ENCODE measurements at places on chromosomes 2 and 18.

DNA sequence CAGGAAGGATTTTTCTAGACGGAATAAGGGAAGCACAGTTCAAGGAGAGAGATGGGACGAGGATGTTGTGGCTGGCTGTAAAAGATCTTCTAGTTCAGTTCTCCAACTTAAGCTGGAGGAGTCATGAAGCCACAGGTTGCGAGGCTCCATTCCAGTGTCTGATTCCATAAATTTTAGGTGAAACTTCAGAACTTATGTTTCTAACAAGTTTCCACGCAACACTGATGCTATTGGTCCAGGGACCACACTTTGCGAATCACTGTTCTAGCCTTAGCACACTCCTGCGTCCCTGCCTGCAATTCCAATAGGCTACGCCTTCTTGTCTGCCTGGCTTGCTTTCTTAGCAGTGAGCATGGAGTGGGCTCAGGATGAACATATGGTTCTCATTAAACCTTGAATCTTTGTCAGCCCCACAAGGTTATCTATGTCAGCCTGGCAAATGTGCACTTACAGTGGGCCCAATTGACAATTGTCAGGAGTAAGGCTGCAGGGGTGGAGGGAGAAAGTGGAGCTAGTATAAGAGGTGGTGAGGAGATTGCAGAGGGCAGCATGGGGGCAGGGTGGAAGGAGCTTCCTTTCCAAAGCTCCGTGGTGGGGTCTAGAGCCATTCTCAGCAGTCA, 438.1 kb upstream of the ST6GAL2 start:
- DNase-seq: no peak

- DNase-seq: peak; percentile 51
These were observed 2.2 kb upstream of the MAPRE2 start for GRCh38 chr18:35038881-35039491.

GRCh38 chr2:34734042-34734441, 1134.9 kb upstream of the FAM98A start:
- DNase-seq: no peak

DNA sequence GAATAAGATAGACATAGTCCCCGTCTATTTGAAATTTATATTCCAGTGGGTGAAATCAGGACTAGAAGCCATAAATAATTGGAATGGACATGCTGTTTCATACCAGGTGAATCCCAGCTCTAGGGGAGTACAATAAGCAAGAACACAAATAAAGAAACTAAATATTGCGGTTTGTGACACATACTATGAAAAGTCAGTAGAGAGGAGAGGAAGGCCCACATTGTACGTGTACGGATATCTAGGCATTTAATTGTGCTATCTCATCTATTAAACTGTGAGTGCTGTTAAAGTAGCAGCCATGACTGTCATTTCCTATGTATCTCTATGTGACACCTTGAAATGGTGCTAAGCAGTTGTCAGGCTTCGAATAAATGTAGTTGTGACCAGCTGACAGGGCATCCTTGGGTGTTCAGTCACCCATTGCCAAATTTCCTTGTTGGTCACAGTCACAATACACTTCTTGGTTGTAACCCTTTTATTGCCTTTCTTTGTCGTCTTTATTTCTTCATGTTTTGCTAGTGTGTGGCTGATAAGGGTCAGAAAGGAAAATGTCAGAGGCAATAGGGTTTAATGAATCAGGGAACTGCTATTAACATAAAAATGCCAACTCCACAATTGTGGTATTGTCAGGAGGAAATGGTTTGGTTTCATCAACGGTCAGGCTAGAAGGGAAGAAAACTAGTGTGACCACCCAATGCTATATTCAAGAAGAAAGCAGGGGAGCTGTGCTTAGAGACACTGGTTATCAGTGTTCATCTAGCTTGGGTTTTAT, 31.5 kb downstream of the CPO start:
- DNase-seq: no peak

- DNase-seq: no peak
These were observed 8.9 kb upstream of the TMSB10 start for GRCh38 chr2:84896567-84896966.

DNA sequence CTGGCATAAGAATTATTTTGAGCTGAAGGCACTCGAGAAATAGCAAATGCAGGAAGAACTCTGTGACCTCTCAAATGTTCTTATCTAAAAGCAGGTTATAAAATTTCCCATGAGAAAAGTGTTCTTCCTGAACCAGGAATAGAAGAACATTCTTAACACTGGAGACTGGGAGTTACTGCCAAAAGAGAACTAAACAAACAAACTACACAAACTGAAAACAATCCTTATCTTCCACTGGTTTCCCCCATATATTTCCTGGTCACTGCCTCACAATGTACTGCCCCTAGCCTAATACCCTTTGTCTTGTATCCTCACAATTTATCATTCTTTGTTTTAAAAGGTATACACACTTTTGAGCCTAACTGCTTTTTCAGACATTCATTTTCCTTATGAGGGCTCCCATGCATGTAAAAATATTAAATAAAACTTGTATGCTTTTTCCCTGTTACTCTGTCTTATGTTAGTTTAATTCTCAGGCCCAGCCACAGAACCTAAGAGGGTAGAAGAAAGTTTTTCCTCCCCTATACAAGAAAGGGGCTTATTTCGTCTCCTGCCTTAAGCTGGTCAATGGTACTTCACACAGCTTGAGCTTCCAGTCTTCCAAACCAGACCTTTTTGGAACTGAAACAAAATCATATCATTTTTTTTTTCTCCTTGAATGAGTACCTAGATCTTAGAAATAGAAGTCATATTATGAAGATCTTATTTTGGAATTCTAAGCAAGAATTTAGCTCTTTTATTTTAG, 110.6 kb downstream of the MSTN start:
- DNase-seq: no peak

DNA sequence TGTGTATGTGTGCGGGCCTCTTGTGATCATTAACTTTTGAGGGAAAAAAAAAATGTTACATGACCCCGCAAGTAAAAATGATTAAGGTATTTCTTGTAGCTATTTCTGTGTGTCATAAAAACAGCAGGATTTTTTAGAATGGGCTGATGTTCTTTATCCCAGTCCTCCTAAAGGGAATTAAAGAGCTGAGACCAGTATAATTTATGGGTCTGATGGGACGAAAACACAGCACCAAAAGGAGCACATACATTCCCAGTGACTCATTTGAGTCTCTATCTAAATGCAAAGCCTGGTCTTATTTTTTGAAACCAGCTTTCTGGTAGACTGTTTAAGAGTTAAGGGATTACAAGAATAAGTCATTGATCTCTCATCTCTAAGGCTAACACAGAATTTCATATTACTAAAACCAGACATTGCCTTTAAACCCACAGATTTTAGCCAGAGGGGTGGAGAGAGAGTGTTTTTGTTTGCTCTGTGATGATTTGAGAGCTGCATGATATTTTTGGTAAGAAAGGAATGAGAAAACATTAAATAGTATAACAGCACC, 342.3 kb upstream of the EPHA4 start:
- peak; percentile 15 for DNase-seq

DNA sequence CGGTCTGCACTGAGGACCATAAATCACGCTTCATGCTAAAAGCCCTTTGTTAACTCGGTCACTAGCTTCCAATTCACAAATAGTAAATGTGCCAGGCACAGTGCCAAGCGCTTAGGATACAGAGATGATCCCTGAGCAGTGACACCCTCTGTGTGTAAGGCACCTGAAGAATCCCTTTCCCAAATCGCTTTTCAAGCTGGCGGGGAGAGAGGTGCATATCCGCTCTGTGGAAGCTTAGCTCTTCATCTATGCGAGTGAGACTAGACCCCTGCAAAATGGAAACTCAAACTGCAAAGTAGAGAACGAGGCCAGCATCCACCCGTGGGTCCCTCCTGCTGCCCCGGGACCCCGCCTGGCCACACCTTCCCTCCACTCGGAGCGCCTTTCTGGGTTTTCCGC, 2.4 kb downstream of the PIEZO2 start:
- DNase-seq: no peak

GRCh38 chr2:190407246-190407661, 901 bp upstream of the MFSD6 start:
- DNase-seq: peak; percentile 54

DNA sequence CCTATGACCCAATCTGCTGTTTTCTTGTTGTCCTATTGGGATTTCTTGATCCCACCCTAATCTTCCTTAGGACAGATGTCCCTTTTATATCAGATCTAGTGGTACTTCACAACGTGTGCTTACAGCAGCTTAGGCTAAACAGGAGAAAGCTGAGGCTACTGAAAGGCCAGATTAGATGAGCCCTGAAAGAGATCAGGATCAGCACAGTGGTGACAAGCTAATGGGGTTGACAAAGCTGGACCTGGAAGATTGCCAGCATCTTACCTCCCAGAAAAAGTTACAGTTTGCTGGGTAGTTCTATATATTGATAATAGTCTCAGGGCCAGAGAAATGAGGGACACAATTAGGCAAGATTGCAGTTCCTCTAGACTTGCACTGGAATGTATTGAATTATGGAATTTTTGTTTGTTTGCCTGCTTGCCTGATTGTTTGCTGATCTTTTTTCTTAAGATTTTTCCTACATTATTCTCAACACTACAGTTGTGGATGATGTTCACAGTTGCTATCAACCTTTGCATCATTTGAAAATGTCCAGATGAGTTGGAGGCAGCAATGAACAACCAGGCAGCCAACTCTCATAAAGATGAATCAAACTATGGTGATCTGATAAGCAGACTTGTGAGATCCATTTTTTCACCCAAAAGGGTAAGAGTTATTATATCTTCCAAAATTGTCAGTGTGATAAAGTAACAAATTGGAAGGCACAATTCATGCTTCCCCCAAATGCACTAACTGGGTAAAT, 49.1 kb upstream of the PIK3C3 start:
- DNase-seq: peak; percentile 61

- peak; percentile 41 for DNase-seq
These were observed 147.4 kb downstream of the CERS6 start for GRCh38 chr2:168603439-168603961.

- no peak for DNase-seq
These were observed 174.6 kb upstream of the PID1 start for GRCh38 chr2:229445501-229446211.

- no peak for DNase-seq
These were observed 1075.3 kb downstream of the LRP1B start for GRCh38 chr2:141055531-141055930.

DNA sequence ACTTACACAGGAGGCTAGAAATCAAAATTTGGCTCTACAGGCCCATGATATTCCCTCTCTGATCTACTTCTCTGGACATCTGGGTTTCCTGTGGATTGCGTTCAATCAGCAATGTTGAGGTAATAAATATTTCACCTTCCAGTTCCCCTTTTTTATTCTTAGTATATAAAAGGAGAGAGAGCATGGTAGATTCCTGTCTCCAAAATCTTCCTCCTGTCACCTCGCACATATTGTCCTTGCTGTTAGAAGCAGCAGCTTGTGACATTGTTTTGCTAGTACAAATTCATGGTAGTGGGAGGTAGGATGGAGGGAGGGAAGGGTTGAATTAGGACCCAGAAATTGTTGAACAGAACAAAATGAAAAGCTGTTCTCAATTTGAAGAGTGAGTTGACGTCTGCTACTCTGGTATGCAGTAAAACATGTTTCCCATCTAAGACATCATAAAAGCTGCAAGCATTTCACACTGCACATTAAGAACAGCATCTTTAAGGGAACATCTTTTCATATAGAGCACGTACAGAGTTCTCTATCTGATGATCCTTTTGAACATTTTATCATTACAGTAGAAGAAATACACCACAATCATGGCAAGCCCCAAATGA, 156.4 kb downstream of the RDH14 start:
- no peak for DNase-seq

DNA sequence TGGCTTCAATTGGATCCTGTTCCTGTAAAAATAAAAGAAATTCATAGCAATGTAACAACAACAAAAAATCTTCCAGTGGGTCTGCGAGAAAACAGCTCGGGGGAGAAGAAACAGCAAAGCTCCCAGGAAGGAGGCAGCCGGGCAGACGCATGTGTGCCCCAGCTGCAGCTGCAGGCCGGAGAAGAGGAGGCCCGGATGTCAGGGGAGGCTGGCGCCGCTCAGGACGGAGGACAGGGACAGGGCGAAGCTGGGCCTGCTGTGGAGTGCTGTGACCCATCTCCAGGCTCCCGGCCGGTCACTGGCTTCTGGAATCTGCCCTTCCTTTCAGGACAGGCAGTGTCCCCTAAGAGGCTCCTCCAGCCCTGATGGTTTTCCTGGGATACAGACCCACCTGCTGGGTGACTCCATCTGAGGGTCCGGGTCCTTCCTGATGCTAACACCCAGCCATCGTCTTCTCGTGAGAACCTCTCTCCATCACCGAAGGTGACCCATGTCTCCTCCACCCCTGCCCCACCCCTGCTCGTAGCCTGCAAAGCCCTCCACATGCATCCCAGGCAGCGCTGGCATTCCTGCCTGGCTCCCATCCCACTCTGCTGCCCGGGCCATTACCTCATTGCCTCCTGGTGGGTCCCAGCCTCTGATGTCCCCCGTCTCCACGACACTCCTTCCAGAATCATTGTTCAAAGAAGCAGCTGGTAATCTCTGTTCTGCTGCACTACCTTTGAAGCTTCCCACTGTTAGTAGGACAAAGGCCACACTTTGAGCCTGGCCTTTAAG, 145.4 kb upstream of the TWIST2 start:
- DNase-seq: no peak

DNA sequence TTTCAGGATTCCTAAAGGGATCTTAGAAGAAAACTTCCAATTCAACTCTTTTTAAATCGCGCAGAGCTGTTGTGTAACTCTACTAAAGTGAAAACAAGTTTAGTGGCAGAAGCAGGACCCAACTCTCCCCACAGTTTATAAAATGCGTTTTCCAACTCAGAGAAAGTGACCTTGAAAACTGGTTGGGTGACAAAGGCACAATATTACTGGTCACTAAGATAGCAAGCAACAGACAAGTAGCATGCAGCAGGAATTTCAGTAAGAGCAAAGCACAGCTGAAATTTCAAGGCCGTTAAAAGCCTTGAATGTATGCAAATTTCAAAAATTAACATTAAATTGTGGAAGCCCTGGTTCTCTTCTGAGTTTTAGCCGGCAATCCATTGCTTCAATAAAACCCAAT, 66.9 kb downstream of the STK39 start:
- DNase-seq: peak; percentile 80

GRCh38 chr18:3368193-3368592, 81.8 kb upstream of the TGIF1 start:
- no peak for DNase-seq

- no peak for DNase-seq
These were observed 25.9 kb downstream of the OSR1 start for GRCh38 chr2:19332503-19332902.

GRCh38 chr2:119901013-119901412, 111.9 kb upstream of the EPB41L5 start:
- no peak for DNase-seq
